Body of pancreas (tissue), 4 donors: ENCODE measurements at places on chromosomes 7 and 10.

DNA sequence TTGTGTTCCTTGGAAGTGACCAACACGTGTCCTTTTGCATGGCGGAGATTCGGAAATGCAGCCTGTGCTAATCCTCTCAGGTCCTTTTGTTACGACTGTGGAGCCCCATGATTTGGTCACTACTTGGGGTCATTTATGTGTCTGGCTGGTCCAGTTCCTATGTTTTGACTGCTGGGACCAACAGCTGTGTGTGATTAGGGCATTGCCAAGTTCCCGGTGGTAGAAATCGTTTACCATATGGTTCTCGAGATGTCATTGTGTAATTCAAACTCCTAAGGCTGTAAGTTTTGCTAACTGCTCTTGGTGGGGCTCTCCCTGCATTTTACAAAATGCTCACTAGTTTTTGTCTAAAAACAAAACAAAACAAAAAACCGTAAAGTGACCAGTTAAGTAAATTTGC is 62.0 kb downstream of the CCNY start:
- DNase-seq = no peak
- H3K27me3 ChIP-seq = no peaks in the 10 kb centered on the region
- H3K36me3 ChIP-seq = no peaks in the 10 kb centered on the region
- no peak overlapping the region for H3K4me3 ChIP-seq

DNA sequence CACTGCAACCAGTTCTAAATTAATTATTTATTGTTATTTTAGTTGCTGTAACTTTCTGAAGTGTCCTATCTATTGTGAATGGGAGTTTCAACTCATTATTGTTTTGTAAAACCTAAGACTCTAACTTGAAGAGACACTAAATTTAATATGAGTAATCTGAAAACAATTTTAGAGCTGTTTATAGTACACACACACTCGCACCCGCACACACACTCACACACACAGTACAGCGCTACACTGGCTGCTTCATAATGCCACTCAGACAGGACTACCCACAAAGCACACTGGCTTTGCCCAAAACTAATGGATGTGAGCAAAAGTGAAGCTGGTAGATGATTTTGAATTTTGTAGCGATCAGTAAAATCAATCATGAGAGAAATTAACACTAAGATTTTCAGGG is 238.9 kb upstream of the ETV1 start:
- H3K27me3 ChIP-seq = no peaks in the 10 kb centered on the region
- peaks cover under 1% of the 10 kb centered on the region for H3K4me1 ChIP-seq
- DNase-seq = no peak
- no peaks in the 10 kb centered on the region for H3K36me3 ChIP-seq

GRCh38 chr7:157434231-157434630 is 97.4 kb downstream of the DNAJB6 start:
- H3K27me3 ChIP-seq = no peaks in the 10 kb centered on the region
- no peak overlapping the region for H3K27ac ChIP-seq
- H3K4me1 ChIP-seq = peaks cover 6% of the 10 kb centered on the region
- no peaks in the 10 kb centered on the region for H3K36me3 ChIP-seq

- DNase-seq = no peak
- H3K36me3 ChIP-seq = no peaks in the 10 kb centered on the region
- H3K4me1 ChIP-seq = no peaks in the 10 kb centered on the region
- H3K27me3 ChIP-seq = no peaks in the 10 kb centered on the region
These were observed 217.7 kb upstream of the ETV1 start for GRCh38 chr7:14207138-14207537.

- H3K27me3 ChIP-seq = no peaks in the 10 kb centered on the region
- DNase-seq = no peak
- H3K4me3 ChIP-seq = no peak overlapping the region
- no peak overlapping the region for H3K27ac ChIP-seq
These were observed 5.9 kb upstream of the CFAP69 start for GRCh38 chr7:90239050-90239449.

GRCh38 chr10:26464632-26465280 is 26.6 kb downstream of the APBB1IP start:
- H3K27ac ChIP-seq = no peak overlapping the region
- DNase-seq = no peak
- H3K27me3 ChIP-seq = no peaks in the 10 kb centered on the region
- H3K4me3 ChIP-seq = no peak overlapping the region
- H3K4me1 ChIP-seq = peaks cover 7% of the 10 kb centered on the region

DNA sequence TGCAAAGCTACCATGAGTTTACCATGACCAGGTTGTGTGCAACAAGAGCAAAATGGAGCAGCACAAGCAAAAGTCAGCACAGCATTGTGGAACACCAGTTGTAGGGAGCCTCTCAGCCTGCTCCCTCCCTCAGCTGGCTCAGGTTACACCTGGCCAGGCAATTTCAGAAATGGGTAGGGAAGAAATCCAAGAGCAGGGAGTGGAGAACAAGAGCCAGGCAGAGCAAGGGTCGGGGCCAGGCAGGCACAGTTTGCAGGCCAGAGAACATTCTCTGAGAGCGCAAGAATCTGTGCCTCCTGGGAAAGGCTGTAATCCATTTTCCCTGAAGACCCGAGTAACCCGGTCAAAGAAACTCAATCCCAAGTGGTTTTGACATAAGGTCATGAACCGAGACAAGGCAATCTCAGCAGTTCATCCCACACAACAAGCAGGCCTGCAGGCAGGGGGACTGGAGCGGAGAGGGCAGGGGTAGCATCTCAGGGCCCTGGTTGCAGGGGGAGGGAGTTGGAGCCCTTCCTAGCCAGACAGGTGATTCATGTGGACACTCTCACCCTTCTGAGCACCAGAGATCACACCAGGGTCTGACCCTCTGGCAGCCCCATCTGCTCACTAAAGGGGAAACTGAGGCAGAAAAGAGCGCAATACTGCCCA is 258.4 kb downstream of the PLXNA4 start:
- no peak overlapping the region for H3K4me3 ChIP-seq
- no peak for DNase-seq
- H3K27ac ChIP-seq = no peak overlapping the region
- H3K36me3 ChIP-seq = no peaks in the 10 kb centered on the region

DNA sequence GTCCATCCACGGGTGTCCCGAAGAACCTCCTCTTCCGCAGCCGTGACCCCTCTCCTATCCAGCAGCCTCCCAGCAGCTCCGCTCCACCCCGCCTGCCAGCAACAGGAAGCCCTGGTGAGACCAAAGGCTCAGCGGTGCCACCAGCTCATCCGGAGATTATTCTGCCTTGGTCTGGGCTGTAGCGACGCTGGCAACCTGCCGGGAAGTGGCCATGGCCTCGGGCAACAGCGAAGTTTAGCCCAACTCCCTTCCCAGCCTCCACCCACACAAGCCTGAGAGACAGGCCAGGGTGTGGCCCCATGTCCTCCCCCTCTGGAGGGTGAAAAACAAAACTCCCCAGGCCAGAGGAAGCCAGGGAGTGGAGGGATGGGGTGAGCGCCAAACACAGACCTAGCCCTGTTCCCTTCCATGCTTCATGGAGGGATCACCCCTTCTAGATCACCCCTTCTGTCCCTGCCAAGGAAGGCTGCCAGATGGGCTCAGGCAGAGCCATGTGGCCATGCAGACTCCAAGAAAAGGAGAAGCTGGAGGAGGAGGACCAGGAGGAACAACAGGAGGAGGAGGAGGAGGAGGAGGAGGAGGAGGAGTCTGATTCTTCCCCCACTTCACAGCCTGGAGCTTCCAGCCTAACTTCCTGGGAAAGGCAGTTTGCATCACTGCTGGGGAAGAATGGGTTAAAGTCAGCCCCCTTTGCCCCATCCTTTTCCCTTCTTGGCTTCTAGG is 918 bp downstream of the CALHM2 start:
- H3K36me3 ChIP-seq = no peaks in the 10 kb centered on the region
- no peaks in the 10 kb centered on the region for H3K27me3 ChIP-seq
- peaks cover 11% of the 10 kb centered on the region for H3K4me1 ChIP-seq
- no peak overlapping the region for H3K4me3 ChIP-seq
- H3K27ac ChIP-seq = peak overlapping the region; percentile 2

- no peak for DNase-seq
- H3K27me3 ChIP-seq = no peaks in the 10 kb centered on the region
- no peak overlapping the region for H3K4me3 ChIP-seq
- H3K27ac ChIP-seq = no peak overlapping the region
- peaks cover 3% of the 10 kb centered on the region for H3K4me1 ChIP-seq
These were observed 688.1 kb downstream of the LRMDA start for GRCh38 chr10:76119515-76119914.
